Right ventricle myocardium inferior (tissue), 1 donor: ENCODE measurements at places on chromosomes 7 and 10. TPM values are rescaled to one million over a fixed set of nuclear protein-coding genes. Genes with fewer than 3 reads are reported as not detected.

- DNase-seq = no peak
These were observed 31.2 kb upstream of the PLEKHA1 start for GRCh38 chr10:122343135-122343800.

GRCh38 chr7:87342231-87342630, 3.2 kb upstream of the CROT start:
- no peak for DNase-seq

GRCh38 chr10:103021150-103021899, 103.2 kb downstream of the CNNM2 start:
- no peak for DNase-seq

- no peak for DNase-seq
These were observed 61.3 kb downstream of the MICU1 start for GRCh38 chr10:72564596-72564995.

- DNase-seq = no peak
These were observed at the start of gene DGKI for GRCh38 chr7:137846827-137847567. DGKI (minus strand) TSS chr7:137846974.

DNA sequence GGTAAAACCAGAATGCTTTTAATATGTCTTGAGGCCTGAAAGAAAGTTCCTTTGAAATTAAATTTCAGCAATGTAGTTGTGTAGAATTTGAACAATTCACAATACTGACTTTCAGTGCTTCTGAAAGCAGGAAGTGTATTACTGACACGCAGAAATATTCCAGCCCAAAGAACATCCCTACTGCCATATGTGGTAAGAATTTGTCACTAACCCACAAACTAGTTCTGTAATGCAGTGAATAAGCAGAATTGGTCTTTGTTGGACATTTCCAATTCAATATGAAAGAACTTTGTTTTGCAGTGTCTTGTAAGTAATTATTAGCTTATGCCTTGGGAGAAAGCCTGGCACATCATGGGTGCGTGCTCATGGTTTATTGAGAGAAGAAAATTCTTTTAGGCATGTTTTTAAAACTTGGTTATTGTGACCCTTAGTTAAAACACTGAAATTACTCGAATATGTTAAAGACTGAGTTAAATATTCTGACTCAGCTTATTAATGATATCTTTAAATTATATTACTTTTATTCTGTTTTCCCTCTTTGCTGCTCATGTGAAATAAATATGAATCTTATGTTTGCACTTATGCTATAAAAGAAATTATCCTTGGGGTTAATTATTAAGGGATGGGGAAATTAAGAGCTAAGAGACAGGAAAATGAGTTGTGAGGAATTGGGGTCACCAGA, 33.4 kb downstream of the PTPN12 start:
- DNase-seq = no peak

DNA sequence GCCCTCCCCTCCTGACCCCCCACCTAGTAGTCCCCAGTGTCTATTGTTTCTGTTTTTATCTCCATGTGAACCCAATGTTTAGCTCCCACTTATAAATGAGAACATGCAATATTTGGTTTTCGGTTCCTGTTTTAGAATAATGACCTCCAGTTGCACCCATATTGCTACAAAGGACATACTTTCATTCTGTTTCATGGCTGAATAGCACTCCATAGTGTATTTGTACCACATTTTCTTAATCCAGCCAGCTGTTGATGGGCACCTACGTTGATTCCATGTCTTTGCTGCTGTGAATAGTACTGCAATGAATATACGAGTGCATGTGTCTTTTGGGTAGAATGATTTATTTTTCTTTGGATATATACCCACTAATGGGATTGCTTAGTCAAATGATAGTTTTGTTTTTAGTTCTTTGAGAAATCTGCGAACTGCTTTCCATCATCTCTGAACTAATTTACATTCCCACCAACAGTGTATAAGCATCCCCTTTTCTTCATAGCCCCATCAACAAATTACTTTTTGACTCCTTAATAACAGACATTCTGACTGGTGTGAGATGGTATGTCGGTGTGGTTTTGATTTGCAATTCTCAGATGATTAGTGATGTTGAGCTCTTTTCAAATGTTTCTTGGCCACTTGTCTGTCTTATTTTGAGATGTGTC, 128.4 kb upstream of the PHYHIPL start:
- DNase-seq = no peak

DNA sequence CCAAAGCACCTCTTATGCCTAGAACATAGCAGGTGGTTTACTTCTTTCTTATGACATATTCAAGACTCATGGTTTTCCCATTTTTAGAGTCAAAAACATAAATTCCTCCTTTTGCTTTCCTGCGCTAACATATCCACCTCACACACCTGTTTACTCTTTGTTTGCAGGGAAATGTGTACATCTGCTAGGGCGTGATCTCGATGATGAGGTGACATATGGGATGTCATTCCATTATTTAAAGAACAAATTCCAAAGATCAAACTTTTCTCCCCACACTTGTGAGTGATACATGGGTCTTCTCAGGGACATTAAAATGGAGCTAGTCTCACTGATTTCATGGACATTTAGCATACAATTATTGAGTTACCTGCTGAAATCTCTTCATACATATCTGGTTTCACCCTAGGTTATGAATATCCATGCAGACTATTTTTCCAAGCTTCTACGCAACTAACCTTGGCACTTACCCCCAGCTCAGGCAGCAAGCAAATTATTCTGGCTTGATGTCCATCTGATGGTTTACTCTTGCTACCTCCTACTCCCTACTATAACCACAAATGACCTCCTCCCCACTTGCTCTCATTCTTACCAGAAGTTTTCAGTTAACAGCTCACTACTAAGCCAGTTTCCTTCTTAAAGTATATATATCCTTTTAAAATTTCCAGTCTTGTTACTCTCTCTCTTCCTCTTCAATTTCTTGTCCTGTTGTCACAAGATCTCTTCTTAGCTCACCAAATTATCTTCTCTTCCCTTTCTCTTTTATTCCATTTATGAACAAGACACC, 208.5 kb downstream of the RNLS start:
- no peak for DNase-seq

GRCh38 chr7:138396251-138397070, 63.6 kb upstream of the TRIM24 start:
- DNase-seq = no peak

DNA sequence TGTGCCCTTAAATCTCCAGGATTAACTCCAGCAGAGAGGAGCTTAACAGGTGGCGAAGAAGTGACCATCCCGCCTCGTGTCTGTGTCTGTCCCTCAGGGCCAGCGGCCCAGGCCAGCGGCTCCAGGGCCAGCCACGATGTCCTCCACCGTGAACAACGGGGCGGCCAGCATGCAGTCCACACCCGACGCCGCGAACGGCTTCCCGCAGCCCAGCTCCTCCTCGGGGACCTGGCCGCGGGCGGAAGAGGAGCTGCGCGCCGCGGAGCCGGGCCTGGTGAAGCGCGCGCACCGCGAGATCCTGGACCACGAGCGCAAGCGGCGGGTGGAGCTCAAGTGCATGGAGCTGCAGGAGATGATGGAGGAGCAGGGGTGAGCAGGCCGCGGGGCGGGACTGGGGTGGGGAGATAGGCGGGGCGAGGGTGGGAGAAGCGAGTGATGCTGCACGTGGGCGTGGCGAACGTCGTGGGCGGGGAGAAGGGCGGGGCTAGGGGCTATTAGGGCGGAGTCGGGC, 33.3 kb downstream of the SRRM3 start:
- DNase-seq = peak; percentile 76

DNA sequence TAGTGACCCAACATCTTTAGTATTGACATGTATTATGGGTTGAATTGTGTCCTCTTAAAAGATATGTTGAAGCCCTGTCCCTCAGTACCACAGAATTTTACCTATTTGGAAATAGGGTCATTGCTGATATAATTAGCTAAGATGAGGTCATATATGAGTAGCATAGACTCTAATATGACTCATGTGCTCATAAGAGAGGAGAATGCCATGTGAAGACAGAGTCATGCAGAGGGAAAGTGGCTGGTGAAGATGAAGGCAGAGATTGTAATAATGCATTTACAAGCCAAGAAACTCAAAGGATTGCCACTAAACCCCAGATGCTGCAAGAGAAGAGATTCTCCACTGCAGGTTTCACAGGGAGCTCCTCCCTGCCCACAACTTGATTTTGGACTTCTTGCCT, 496.4 kb downstream of the KIF20B start:
- DNase-seq = no peak

DNA sequence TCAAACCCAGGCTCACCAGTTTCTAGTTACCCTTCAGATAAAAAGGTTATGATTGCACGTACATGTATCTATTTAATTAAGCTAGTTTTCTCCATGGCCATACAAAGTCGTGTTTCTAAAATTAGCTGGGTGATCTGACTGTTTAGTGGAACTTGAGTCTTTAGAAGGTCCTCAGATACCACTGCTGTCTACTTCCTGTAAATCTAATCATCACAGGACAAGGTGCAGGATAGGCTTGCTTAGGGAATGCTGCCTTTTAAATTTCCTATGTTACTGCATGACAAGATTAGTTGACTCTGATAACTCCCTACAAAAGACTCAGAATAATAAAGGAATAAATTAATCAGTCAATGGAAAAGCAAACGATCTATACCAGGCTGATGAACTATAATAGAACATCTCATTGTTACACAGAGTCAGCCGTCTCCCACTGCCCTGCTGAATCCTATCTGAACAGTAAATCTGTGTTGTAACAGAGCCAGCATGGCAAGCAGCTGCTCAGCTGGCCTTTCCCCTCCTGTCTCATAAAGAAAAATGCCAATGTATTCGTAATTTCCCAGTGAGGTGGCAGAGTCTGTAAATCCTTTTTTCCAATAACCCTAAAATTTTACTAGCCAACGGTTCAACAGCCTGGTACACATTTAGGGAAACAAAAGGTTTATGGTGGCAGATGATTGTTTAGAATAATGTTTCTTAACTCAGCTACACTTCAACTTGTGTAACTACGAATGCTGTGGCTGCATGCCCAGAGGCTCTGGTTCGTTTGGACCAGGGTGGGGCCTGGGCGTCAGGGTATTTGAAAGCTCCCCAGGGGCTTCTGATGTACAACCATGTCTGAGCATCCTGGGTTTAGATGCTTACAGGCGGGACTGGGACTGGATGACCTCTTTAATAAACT, 318.0 kb downstream of the PAXIP1 start:
- no peak for DNase-seq

The CAMK2G gene
- 11.7 TPM for total RNA-seq

The SUFU gene
- total RNA-seq = 7.8 TPM

The MYH16 gene
- not detected for total RNA-seq

The PLAC9 gene
- 45.2 TPM for total RNA-seq

The ANK3 gene
- total RNA-seq = 216 TPM

The CPA4 gene
- not detected for total RNA-seq
